Neural progenitor cell (in vitro differentiated cells): ENCODE measurements at places on chromosomes 1 and 21.

DNA sequence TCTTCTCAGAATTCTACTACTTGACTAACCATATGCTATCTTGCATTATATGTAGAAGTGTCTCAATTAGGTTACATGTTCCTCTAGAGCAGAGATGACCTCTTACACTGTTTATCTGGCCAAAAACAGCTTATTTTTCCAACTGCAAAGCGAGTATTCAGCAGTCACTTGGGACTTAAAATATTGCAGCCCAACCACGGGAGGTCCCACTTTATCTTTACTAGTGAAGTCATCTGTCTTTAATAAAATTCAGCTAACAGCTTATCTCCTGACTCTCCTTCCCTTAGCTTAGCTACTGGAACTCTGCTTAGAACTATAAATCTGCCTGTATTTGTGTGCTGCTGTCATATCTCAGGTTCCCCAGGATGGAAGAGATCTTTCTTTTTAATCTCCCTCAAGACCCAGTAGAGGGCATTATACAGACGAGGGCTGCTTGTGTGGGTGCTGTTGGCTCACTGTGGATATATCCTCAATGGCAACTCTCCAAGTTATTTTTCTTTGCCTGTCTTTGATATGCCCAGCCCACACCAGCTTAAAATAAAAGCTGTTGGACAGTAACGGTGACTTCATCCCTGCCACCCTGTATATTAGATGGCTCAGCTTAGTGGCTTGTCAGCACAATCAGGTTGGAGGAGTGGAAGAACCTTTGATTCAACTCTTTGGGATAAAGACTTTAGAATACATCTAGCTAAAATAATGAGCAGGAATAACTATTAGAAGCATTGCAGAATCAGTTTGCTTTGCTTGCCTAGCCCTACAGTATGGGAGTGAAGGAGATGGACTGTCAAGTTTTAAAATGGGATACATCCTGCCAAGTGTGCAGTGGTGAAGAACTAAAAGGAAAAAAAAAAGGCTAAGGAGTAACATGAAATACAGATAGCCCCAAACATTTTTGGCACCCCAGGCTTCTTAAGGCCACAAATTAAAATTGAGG, 9.6 kb downstream of the ENSA start:
- no peak for DNase-seq

- DNase-seq = no peak
These were observed 44.6 kb upstream of the SLC30A1 start for GRCh38 chr1:211623515-211623914.

GRCh38 chr1:223714849-223715603, 2.7 kb downstream of the CAPN2 start:
- peak; percentile 41 for DNase-seq

GRCh38 chr1:183810121-183810520, 5.2 kb downstream of the RGL1 start:
- no peak for DNase-seq

DNA sequence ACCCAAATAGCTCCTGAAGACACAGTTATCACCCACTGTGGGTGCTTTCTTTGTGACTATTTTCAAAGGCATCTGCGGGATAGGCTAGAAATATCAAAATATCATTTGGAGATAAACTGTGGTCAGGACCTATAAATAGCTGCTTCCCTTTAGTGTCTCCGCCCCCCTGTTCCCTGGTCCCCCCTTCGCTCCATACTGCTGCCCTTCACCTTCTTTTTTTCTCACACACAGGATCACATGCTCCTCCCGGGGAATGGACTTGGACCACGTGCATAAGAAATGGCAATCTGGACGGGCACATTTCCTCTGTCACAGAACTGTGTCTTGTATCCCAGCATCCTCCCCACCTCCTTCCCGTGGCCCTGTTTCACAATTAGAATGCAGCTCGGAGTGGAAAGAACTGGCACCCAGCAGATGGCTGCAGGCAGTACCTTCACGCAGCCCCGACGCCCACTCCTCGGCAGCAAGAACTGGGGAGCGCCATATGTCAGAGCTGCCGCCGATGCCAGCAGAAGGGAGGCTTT, 68.8 kb upstream of the SSX2IP start:
- DNase-seq = no peak

DNA sequence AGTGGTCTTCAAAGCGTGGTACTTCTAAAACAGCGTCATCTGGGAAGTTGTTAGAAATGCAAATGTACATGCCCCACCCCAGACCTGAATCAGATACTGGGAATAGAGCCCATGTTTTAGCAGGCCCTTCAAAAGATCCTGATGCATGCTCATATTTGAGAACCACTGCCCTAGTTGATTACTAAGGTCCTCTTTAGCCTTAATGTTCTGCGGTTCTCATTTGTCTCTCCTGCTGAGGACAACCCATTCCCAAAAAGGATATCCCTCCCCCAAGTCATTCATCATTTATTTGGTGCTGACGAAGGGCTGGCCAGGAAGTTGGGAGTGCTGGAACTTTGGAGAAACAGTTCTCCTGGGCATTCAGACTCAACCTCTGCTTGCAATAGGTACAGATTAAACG, 92.4 kb upstream of the RALGPS2 start:
- DNase-seq = no peak

GRCh38 chr1:36835696-36836095, 198.6 kb downstream of the GRIK3 start:
- DNase-seq = no peak
